ENCODE measurements at places on chromosomes 7 and 10. TPM values are rescaled to one million over a fixed set of nuclear protein-coding genes. Genes with fewer than 3 reads are reported as not detected.

- no peak for DNase-seq
These were observed 121.3 kb downstream of the RAMP3 start for GRCh38 chr7:45278763-45279398.

- no peak for DNase-seq
These were observed 175.7 kb upstream of the PTN start for GRCh38 chr7:137519181-137519691.

DNA sequence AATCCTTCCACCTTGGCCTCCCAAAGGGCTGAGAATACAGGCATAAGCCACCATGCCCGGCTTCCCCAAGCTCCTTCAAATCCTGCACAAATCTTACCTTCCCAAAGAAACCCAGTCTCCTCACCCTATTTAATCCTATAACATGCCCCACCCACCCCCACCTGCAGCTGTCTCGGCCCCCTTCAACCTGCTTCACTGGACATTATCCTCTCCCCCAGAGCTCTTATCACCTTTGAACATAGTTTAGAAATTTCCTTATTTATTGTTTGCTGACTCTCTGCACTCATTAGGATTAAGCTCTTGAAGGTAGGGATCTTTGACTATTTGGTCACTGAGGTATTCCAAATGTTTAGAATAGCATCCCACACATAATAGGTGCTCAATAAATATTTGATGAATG, 3.5 kb downstream of the ZNF467 start:
- no peak for DNase-seq

GRCh38 chr7:47040795-47041347, 541.0 kb downstream of the TNS3 start:
- DNase-seq: no peak

GRCh38 chr10:8121201-8121890, 66.9 kb downstream of the GATA3 start:
- DNase-seq: no peak

DNA sequence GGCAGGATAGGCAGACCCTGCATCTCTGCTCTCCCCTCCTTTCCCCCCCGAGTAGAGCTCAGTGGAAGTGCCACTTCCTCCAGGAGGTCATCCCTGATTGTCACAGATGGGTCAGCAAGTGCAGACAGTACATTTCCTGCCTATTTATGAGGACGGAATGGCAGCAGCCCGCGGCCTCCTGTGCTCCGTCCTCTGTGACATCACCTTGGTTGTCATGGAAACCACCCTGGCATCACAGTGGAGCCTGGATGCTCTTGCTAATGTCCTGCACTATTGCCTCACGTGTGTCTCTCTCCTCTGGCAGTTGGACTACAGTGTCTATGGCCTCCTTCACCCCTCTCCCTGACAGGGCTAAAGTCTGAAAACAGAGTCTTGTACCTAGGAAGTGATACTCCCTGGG, 148.6 kb downstream of the SH3PXD2A start:
- no peak for DNase-seq

DNA sequence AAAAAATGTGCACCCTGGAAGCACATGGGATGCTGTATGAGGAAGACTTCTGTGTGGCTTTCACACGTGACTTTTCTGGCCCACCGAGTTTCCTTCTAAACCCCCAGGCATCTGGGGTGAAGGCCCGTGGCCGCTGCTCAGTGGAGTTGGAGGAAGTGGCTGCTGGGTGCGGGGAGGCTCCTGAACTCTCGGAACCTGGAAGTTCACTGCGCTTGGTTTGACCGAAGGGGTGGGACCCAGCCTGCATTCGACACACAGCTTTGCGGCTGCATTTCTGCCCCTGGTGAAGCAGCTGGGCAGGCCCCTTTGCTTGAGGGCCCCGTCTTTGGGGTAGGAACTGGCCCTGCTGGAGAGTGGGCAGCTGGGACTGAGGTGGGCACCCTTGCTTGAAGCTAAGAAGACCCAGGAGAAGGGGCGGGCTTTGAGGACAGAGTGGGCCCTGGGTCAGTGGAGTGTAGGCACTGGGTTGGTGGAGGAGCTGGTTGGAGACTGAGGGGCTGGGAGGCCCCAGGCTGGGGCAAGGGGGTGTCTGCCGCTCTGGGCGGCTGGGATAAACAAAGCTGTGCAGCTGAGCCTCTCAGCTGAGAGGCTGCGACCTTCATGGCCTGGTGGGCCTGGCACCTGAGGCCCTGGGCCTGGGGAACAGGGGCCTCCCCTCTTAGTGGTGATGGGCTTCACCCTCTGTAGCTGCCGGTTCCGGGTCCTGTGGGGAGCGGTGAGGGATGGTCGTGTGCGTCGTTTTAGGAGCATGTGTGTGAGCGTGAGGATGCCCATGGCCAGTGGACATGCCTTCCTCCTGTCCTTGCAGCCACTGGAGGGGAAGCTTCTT, 78.0 kb downstream of the INPP5A start:
- no peak for DNase-seq

GRCh38 chr10:327889-328852, 192.9 kb downstream of the ZMYND11 start:
- DNase-seq: no peak

- DNase-seq: no peak
These were observed 473.1 kb downstream of the KIF20B start for GRCh38 chr10:90174531-90174930.

GRCh38 chr7:25517906-25518305, 289.6 kb upstream of the NPVF start:
- DNase-seq: no peak

DNA sequence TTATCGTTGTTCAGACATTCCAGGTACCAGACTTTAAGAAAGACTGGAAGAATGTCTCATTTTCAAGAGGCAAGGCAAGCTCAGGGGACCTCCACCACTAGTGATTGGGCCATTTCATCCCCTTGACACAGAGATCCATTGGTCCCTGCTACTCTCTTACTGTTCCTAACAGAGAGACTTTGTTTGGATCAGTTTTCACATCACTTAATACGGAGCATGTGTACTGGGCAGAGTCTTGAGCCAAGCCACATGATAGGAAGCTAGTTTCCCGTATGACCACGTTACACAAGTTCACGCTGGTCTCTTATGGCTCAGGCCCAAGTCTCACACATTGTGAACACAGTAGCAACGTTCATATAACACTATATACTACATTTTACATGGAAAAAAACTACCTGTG, 269.9 kb downstream of the BAMBI start:
- no peak for DNase-seq

- DNase-seq: no peak
These were observed 60.6 kb downstream of the DNAH11 start for GRCh38 chr7:21603462-21603861.

GRCh38 chr10:52811776-52812175, 39.2 kb upstream of the MBL2 start:
- no peak for DNase-seq

DNA sequence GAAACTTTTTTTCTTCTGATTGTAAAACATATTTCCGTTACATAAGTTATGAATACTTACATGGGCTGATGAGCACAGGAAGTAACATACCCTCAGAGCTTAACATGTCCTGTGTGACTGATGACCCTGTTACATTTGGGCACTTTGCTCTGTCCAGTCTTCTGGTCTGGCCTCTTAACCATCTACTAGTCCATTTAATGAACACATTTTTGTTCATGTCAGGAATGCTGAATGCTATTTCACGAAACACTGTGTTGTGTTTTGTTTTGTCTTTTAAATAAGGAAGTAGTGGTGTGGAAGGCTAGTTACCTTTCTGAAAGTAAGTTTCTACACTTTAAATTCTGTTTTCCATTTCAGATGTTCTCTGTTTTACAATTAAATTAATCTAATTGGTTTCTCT, 77.7 kb downstream of the RBM33 start:
- DNase-seq: no peak

GRCh38 chr10:33271969-33272583, 62.4 kb downstream of the NRP1 start:
- no peak for DNase-seq

DNA sequence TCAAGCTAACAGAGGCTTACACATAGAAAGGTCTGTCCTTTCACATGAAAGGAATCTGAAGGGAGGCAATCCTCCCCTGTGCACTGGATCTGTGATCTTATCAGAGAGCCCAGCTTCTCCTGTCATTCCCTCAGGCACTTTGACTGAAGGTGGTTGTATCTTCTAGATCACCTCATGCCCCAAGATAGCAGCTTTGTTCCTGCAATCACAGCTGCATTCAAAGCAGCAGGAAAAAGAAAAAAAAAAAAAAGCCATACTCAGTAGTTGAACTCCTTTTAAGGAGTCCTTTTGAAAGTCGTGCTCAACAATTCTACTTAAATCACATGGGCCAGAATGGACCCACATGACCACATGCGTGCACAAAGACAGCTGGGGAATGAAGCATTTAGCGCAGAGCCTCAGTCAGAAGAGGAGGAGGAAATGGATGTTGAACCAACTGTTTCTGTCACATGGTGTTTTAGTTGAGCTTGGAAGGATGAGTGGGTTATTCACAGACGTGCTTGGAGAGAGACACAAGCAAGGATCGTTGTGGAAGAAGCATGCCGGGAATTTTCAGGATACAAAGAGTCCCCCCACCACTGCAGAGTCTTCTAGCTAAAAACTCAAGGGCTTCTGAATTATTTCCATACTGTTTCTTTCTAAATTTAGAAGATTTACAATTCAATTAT, 13.0 kb upstream of the PFKP start:
- DNase-seq: no peak

- DNase-seq: no peak
These were observed 108.2 kb downstream of the PTPN20 start for GRCh38 chr10:47019155-47020145.

- no peak for DNase-seq
These were observed 8.8 kb downstream of the PDAP1 start for GRCh38 chr7:99399597-99399996.

ALOX5 gene
- 25.7 TPM for total RNA-seq

MMD2 gene
- total RNA-seq: 0.11 TPM

LBX1 gene
- total RNA-seq: not detected

JMJD1C gene
- total RNA-seq: 273 TPM

C10orf53 gene
- total RNA-seq: not detected

ASIC3 gene
- total RNA-seq: 1.1 TPM

NAT16 gene
- total RNA-seq: not detected

AQP1 gene
- total RNA-seq: 70.9 TPM

TYW1B gene
- total RNA-seq: 4.9 TPM

ZC3HAV1L gene
- total RNA-seq: 37.4 TPM

Measured in urinary bladder (tissue), 4 donors.